ENCODE measurements at places on chromosomes 11 and 22. TPM values are rescaled to one million over a fixed set of nuclear protein-coding genes. Genes with fewer than 3 reads are reported as not detected.

The MOGAT2 gene
- total RNA-seq = not detected

The CCDC81 gene
- not detected for total RNA-seq

The C11orf87 gene
- under 0.01 TPM for total RNA-seq

The VPS26B gene
- 33.7 TPM for total RNA-seq

The NPAS4 gene
- total RNA-seq = not detected

The HYLS1 gene
- 8.2 TPM for total RNA-seq

The IL18 gene
- 31.6 TPM for total RNA-seq

The IGLL1 gene
- not detected for total RNA-seq

The IL18BP gene
- 1.2 TPM for total RNA-seq

The CSNK2A3 gene
- 0.47 TPM for total RNA-seq

The VWCE gene
- total RNA-seq = 0.04 TPM

The AIFM3 gene
- total RNA-seq = 4.0 TPM

The PAMR1 gene
- 12.7 TPM for total RNA-seq

The APOA4 gene
- total RNA-seq = not detected

The MMP8 gene
- not detected for total RNA-seq

The LGR4 gene
- 30.8 TPM for total RNA-seq

The ALDH3B2 gene
- total RNA-seq = 0.87 TPM

The SCGB1C1 gene
- not detected for total RNA-seq

The PLEKHA7 gene
- total RNA-seq = 0.16 TPM

The MFNG gene
- 4.0 TPM for total RNA-seq

The OR4C16 gene
- total RNA-seq = not detected

Data from hair follicular keratinocyte (primary cell).